GM20000 (cell line): ENCODE measurements at places on chromosomes 2 and 18.

DNA sequence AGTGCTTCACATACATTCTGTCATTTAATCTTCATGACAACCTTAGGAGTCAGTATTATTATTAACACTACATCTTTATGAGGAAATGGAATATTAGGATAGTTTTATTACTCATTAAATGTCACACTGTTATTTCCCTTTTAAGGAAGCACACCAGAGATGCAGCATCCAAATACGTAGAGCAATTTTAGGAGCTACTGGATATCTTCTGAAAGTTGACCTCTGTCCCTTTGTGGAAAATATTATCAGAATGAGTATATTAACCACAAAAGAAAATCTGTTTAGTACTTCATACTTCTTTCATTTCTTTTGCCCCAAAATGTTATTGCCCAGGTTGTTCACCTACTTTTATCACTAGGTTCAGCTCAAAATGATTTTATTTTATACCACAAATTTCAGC is 72.9 kb upstream of the APCDD1 start:
- DNase-seq, result no peak

- DNase-seq, result peak; percentile 88
These were observed 27.0 kb downstream of the DNMT3A start for GRCh38 chr2:25314514-25315315.

DNA sequence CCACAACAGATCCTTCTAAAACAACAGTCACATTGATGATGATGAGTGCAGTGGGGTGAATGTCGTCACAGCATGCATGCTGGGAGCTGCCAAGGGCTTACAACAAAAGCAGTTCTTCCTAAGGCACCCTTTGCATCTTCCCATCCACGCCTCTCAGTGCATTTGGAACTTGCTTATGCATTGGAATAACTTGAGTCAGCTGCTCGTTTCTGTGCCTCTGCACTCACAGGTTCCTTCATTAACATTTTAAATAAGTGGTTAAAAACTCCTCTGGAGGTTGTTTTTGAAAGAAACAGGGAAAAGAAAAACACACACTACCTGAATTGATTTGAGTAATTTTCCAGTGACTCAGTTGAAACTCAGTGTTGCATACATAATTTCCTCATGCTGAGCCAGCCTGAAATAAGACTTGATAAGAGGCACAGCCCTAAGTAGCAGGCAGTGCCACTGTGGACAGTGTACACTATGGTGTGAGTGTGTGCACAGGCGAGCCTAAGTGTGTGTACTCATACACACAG is 46.8 kb upstream of the TRIM43B start:
- DNase-seq, result no peak

DNA sequence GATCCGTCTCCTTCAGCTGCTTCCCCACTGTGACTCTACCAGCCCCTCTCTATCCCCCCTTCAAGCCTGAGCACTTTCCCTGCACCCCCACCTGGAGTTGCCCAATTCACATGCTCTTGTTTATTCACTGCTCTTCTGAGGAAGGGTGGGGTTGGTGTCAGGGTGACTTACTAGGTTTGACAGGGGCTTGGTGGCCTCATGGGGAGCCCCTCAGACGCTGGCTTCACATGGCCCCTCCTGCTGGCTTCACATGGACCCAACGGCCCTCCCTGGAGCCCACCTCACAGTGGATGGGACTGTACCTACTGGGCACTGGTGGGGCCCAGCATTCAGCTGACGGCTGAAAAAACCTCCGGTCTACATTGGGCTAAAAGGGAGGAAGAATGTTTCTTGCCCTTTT is 16.7 kb upstream of the MRPL33 start:
- DNase-seq, result no peak

DNA sequence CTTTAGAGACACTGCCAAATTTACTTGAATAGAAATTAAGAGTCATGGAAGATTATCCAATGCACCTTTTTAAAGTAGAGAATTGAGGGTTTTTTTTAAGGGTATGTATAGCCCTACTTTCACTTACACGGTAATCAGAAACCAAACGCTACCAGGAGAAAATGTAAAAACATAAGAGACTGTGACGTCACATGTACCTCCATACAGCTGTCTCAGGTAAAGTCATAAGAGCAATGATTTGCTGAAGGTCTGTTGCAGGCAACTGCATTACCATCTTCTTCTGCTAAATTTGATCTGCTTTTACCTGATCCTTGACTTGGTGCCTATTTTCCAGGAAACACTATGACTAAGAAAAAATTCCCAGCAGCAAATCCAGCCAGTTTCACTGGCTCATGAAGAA is 478.5 kb upstream of the DDX18 start:
- DNase-seq, result no peak

DNA sequence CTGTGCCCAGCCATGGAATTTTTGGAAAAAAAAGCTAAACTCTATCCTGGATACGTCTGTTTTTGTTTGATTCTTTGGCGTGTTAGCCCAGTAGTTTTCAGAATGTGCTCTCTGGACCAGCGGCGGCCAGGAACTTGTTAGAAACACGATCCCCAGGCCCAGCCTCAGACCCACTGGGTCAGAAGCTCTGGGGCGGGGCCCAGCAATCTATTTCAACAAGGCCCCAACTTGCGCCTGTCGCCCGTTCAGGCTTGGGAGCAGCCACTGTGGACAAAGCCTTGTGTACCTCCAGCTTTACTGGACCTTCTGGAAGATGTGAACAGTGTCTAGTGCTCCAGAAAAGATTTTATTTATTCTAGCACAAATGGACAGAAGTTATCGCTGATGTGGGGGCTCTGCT is 14.3 kb downstream of the CABLES1 start:
- no peak for DNase-seq

DNA sequence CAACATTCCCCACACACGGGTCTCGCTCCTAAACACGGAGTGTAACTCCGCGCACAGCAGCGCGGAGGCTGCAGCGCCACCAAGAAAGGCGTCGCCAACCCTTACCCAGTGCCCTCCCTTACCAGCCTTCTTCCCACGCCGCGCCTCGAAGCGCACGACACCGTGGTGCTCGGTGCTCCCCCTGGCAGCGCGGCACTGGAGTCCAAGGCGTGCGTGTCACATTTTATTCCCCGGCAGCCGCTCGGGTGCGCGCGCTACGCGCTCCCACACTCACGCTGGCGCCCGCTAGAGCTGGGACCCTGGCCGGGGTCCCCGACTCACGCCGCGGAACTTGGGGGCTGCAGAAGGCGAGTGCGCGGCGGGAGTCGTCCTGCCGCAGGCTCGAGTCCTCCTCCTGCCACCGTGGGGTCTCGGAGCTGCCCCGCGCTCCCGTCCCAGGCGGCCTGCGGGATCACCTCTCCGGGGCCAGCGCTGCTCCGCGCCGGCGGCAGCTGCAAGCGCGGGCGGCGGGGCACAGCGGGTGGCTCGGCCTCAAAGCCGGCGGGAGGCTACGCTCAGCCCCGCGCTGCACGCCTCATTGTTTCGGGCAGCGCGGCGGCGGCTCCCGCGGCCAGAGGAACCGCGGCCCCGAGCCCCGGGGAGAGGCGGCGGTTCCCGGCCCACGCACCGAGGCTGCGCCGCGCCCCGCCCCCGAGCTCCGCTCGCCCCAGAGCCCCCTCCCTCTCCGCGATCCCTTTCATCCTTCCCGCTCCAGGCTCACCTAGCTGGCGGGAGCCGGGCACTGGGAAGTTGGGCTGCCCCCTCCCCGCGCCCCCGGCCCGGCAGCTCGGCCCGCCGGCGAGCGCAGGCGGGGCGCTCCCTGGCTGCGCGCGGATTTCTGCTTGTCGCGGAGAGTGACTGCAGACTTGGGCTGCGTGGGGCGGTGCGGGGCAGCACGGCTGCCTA is at the start of gene ST6GAL2:
Gene ST6GAL2, minus strand, starts transcription at position 197 of the 945 bp plus-strand sequence. CDS start 42,190 bp downstream, outside the sequence.
- peak; percentile 25 for DNase-seq

DNA sequence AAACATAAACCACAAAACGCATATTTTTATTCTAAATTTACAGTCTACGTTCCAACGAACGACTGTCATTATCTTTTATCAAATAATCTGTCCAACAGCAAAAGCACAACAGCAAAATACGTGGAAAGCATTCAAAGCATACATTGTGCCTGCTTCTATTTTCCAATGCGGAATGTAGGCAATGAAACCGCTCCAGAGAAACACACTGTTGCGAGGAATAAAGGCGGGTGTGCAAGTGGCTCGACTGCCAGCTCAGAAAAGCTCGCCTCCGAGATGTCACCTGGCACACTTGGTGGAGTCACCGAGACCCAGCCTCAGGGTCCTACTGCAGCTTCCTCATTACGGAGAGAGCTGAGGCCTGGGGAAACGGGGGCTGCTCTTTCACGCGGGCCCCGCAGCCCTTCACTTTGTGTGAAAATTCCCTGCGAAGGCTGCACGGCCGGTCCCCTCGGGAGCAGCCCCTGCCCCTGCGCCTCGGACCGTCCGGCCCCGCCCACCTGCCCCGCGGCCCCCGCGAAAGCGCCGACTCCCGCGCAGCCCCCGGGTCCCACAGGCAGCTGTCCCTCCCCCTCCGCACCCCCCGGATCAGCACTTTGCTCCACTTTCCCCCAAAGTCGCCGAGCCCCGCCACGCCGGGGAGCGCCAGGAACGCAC is 752 bp downstream of the MGAT4A start:
- no peak for DNase-seq

DNA sequence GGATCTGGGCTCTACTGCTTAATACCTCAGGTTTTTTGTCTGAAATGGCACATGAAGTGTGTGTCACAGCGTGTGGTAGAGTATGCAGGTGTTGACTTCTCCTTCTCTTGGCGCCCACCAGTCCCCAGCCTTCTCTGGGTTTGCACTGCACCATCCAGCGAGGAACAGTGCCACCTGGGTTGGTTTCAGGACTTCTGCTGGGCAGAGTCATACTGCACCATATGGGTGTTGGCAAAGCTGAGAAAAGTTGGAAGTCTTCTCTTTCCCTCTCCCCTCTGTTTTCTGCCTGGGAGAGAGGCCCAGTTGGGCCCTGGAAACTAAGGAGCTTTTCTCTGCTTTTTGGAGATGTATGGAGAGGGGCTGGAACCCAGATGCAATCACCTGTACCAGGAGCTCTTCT is 43.8 kb downstream of the TMEM185B start:
- no peak for DNase-seq

GRCh38 chr2:134582547-134582899 is 136.3 kb downstream of the TMEM163 start:
- DNase-seq, result no peak

DNA sequence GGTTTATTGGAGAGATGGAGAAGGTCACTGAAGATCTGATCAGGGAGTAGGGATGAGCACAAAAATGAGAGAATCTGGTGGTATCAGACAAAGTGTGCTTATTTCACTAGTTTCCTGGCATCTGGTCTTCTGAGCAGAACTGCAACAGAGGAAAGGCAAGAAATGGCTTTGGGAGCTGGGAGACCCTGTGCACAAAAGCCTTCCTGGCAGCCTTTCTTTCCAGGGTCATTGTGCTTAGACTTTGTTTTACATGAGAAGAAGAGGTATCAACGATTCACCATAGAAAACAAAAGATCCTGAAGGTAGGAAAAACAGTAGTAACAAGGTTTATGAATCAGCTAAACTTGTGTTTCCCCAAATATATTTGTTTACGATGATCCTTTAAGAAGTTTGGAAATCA is 162.9 kb downstream of the CNTNAP5 start:
- no peak for DNase-seq

DNA sequence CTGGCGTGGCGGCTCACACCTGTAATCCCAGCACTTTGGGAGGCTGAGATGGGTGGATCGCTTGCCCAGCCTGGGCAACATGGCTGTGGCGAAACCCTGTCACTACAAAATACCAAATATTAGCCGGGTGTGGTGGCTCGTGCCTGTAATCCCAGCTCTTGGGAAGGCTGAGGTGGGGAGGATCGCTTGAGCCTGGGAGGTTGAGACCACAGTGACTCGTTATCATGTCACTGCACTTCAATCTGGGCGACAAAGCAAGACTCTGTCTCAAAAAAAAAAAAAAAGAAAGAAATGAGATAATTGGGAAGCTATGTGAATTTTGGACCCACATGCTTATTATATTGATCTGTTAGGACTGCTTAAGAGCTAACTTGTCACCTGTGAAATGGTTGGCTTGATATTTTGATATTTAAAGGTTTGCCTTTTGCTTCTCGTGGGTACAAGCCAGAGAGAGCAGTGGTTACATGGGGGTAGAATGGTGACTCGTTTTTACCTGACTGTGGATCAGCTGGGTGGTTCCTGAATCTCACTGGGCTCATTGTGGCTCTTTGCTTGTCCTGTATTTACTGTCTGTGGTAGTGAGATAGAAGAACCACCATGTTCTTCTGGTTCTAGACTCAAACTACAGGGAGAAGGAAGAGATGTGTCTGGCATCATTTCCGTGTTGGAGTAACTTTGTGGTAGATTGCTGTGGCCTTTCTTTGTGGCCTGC is 28.9 kb downstream of the ZNF532 start:
- DNase-seq, result no peak

DNA sequence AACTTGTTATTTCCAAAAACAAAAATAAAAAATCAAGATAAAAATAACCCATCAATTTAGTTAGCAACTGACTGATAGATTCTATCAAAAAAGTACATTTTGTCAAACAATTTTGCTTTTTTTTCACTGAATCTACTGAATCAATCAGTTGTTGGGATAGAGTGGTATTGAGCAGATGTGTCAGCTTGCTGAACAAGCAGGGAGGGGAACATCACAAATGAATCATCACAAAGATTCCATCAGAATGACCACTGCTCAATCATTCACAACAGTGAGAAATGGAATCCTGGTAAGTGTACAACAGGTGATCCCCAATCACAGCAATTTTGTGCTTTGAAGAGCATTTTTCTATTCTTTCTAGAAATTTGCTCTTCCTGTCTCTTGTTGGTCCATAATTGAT is 12.3 kb upstream of the SLC14A2 start:
- no peak for DNase-seq

DNA sequence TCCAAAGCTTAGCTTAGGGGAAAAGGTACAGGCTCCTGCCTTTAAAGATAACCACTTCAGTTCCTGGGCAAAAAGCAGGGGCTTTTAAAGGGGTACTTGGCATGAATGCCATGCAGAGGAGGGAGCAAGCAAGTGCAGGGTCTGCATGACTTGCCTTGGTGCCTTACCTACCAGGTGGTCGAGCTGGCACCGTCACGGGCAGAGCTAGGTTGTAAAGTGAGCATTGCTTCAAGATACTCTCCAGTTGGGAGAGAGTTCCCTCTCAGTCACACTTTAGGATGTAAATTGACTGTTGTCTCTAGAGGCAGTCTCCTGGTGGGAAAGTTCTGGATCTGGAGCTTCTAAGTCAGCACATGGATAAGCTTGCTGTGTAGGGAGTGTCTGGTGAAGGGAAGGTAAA is 58.6 kb upstream of the MCFD2 start:
- DNase-seq, result no peak

GRCh38 chr2:101265893-101266499 is 13.3 kb downstream of the CNOT11 start:
- DNase-seq, result no peak
